AG04449 (cell line): ENCODE measurements at places on chromosomes 11 and 22.

DNA sequence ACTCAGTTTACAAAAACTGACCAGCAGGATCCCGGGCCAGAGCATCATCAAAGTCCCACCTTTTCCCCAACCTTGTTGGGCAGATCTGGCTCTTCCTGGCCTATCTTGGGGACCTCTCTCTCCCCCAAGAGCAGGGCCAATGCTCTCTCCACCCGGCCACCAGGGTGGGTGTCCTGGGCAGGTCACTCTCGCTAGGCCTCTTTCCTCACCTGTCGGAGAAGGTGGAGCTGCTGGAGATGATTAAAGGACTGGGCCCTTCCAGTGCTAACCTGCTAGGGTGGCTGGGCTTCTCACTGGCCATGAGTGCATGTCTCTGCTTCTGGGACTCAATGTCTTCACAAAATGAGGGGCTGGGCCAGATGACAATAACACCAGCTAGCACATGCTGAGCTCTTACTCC is 2.9 kb upstream of the CAPN5 start:
- no peak for DNase-seq

DNA sequence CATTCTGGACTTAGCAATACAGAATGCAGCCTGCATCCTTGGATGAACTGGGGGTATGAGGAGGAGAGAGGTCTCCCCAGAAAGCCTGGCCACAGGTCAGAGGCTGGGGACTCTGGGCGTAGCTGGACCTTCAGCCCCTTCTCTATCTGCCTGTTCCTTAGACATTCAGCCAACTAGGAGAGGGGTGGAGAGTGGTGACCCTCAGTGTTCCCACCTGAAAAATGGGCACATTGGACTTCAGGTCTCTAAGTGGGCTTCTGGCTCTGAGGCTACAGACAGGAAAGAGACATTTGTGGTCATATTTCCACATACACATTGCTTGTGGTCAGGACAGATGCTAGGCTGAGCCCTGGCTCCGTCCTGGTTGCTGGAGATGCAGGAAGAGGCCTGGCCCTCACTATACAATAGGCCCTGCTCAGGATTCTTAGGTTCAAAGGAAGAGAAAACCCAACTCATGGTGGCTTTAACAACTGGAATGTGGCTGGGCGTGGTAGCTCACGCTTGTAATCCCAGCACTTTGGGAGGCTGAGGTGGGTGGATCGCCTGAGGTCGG is 30.1 kb upstream of the CBX7 start:
- no peak for DNase-seq

DNA sequence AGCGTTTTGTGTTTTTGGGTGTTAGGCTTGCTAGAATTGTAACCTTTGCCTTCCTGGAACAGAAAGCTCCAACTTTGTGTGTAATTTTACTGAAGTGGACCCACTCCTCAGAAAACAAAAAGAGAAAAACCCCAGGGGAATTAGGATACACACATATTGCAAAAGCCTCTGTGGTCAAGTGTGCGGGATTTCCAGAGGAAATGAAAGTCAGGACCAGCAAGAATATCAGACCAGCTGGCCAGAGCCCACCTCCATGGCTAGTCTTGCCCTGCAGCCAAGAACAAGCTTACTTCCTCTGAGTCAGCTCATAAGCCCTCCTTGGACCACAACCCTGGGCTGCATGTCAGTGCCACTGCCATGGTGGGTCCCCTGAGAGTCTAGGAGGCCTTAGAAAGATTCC is 37.0 kb upstream of the FTH1 start:
- peak; percentile 29 for DNase-seq

GRCh38 chr11:70510571-70510970 is 112.2 kb downstream of the CTTN start:
- DNase-seq = no peak

DNA sequence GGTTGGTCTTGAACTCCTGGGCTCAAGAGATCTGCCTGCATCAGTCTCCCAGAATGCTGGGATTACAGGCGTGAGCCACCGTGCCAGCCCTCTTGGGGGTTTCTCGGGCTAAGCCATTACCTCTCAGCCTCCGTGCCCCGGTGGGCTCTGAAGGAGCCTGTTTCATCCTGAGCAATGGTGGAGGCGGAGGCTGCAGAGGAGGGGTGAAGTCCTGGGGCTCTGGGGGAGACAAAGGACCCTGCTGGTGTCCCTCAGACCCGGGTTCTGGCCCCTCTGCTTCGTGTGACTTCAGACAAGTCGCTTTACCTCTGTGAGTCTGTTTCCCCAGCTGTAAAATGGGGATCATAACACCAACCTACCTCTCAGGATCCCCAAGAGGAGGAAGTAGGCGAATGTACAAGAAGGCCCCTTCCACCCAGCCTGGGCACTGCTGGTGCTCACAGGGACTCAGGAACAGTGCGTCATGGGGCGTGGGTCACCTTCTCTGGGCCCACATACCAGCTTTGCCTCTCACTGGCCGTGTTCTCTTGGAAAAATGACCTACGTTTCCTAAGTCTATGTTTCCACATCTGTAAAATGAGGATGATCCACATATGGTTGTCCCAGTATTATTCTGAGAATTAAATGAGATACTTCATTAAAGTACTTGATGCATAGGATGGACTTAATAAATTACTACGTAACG is 36.8 kb downstream of the RIBC2 start:
- no peak for DNase-seq

GRCh38 chr22:20392983-20393704 is 807 bp upstream of the ZNF74 start:
- DNase-seq = no peak

DNA sequence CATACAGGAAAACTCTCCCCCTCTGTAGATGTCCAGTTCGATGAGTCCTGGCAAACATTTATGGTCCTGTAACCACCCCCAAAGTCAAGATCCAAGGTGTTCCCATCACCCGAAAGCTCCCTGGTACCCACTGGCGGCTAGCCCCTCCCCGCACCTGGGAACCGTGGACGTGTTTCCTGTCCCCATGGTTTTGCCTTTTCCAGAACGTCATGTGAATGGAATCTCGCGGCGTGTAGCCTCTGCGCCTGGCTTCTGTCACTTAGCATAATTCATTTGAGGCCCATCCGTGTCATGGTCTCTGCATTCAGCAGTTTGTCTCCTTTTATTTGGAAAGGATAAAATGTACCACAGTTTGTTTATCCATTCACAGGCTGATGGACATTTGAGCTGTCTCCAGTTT is 106.3 kb downstream of the KCNQ1 start:
- DNase-seq = no peak

DNA sequence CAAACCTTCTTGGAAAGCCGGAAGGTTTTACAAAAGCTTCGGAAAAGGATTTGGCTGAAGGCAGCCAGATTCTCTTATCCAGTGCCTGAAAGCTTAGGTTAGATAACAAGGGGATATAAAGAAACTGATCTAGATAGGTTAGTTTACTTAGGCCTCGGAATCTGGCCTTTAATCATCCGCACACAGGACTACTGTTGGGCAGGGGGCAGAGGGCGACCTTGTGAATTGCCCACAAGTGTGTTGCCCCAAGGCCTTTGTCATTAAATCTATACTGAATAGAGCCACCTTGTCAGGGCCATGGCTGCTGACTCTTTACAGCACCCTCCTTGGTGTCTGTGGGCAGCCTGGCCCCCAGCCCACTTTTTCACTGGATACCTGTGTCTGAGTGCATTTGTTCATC is 9.7 kb upstream of the MTMR2 start:
- DNase-seq = no peak

DNA sequence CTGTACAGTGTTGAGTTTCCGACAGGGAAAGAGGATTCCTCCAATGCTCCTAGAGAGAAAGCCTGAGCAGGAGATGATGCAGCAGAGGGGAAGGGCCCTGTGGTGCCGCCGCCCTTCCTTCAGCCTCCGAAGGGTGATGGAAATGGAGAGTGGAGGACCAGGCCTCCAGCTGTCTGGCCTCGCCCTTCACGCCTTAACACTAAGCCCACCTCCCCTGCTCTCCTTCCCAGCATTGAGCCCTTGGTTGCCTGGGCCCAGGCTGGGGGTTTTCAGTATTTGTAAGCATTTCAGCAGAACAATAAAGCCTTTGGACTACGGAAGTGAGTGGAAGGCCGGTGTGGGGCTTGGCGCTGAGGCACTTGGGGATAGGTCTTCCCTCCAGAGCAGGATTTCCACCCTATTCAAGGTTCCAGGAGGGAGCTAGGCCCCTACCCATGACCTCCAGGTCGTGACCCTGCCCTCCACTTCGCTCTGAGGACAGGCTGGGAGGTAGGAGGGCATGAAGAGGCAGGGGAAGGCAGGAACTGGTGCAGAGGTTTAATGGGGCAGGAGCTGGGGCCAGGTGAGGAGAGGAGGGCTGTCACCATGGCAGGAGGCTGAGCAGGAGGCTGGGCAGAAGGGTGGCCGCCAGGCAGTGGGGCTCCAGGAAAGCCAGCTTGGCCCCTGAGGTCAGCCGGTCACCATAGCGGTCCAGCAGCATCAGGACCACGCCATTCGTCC is 21.6 kb downstream of the TREH start:
- no peak for DNase-seq

DNA sequence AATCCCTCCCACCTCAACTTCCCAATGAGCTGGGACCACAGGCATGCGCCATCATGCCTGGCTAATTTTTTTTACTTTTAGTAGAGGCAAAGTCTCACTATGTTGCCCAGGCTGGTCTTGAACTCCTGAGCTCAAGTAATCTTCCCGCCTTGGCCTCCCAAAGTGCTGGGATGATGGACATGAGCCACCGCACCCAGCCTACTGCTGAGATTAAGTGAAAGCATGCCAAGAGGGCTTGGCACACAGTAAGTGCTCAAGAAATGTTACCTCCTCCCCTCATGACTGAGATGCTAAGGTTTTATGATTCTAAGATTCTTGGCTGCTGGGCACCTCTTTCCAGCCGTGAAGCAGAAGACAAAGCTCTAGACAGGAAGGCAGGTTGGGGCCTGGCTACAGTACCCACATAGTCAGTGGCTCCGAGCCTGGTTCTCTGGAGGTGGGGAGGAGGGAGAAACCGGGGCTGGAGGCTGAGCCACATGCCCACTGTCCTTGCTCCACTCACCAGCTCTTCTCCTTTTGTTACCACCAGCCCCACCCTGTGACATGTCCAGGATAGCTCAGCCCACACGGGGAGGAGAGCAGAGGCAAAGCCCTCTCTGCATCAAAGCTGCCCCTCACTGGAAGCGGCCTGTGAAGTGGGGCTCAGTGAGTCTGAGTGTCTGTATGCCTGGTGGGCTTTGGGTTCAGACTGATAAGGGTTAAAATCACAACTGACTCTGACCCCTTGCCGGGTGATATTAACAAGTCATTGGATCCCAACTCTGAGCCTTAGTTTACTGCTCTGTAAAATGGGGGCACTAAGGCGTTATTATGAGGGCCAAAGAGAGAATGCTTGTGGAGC is 12.9 kb downstream of the ARHGEF17 start:
- DNase-seq = no peak

DNA sequence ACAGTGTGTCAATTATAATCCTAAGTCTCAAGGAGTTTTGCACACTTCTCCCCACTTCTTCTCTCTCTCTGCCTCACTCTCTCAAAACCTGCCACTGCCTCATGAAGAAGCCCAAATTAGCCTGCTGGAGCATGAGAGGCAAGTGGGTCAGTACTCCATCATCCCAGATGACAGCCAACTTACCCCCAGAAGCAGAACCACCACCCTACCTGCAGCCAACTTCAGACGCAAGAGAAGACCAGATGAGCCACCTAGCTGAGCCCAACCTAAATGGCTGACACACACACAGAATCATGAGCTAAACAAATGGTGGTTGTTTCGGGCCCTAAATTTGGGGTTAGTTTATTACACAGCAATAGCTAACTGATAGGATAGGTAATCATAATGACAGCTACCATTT is 61.2 kb downstream of the CD82 start:
- no peak for DNase-seq

GRCh38 chr11:124075841-124076651 is 34.9 kb upstream of the OR10G7 start:
- DNase-seq = no peak

DNA sequence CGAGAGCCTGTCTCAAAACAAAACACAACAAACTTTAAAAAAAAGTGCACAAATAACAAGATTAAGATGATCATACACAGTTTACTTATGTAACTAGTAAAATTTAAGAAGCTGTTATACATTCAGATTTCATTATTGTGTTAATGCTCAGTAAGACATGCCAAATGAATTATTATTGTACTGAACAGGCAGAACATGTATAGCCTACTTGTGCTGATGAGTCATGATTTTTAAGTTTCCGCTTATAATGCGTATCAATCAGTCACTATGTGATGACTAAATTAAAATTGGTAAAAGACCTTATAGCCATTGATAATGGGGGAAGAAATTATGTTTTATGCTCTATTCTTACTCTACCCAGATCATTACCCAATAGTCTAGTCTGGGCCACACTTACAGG is 20.5 kb upstream of the EXPH5 start:
- no peak for DNase-seq

GRCh38 chr11:14320020-14320419 is 39.0 kb downstream of the RRAS2 start:
- DNase-seq = no peak

GRCh38 chr11:95706974-95707387 is 82.6 kb downstream of the FAM76B start:
- no peak for DNase-seq

- no peak for DNase-seq
These were observed 35.6 kb downstream of the MARK2 start for GRCh38 chr11:63874511-63874910.

- no peak for DNase-seq
These were observed 278.7 kb upstream of the CCDC90B start for GRCh38 chr11:83564870-83565269.

GRCh38 chr22:25053153-25053805 is 100.8 kb downstream of the KIAA1671 start:
- no peak for DNase-seq

- no peak for DNase-seq
These were observed 224.5 kb downstream of the KIRREL3 start for GRCh38 chr11:126776119-126776518.

DNA sequence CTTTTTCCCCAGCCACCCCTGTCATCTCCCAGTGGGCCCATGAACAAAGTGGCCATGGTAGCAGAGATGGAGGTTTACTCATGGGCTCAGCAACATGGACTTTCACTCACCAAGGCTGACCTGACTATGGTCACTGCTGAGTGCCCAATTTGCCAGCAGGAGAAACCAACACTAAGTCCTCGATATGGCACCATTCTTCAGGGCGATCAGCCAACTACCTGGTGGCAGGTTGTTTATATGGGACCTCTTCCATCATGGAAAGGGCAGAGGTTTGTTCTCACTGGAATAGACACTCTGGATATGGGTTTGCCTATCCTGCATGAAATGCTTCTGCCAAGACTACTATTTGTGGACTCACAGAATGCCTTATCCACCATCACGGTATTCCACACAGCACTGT is 1009.1 kb downstream of the NTM start:
- no peak for DNase-seq

DNA sequence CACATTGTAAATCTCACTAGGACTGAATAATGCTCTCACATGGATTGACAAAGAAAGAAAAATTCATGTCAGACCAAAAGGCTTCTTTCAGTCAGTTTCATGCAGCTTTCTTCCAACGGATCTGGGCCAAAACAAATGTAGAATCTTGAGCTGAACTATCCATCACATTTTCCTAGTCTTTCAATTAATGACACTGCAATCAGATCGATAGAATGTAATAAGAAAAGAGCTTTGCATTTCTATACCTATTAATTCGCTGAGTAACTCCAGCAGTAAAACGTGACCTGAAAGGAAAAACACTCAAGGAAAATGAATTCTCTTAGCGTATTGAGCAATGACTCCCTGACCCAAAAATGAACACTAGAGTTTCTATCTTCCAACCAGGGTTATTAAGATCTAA is 194.8 kb upstream of the BLID start:
- no peak for DNase-seq

GRCh38 chr11:26087120-26087935 is 244.6 kb upstream of the ANO3 start:
- no peak for DNase-seq

- DNase-seq = no peak
These were observed 81.3 kb downstream of the KIRREL3 start for GRCh38 chr11:126919147-126919823.

- DNase-seq = no peak
These were observed 5.8 kb downstream of the NRXN2 start for GRCh38 chr11:64717268-64717578.
